ENCODE measurements at places on chromosomes 4 and X. TPM values are rescaled to one million over a fixed set of nuclear protein-coding genes. Genes with fewer than 3 reads are reported as not detected.

SPANXA1 gene
- not detected for polyA plus RNA-seq

GRCh38 chrX:83004012-83004411, 504.1 kb upstream of the POU3F4 start:
- no peak for DNase-seq

SEPTIN6 gene
- 69.8 TPM for polyA plus RNA-seq

- DNase-seq: no peak
Observed at GRCh38 chr4:79588679-79589078, 180.7 kb upstream of the GK2 start.

PPP2R2C gene
- 0.17 TPM for polyA plus RNA-seq

UPF3B gene
- 33.5 TPM for polyA plus RNA-seq

- no peak for DNase-seq
Observed at GRCh38 chr4:189785257-189785656, 155.4 kb upstream of the FRG1 start.

- DNase-seq: peak; percentile 33
Observed at GRCh38 chr4:2671267-2671895, 84.8 kb downstream of the TNIP2 start.

GRCh38 chr4:169971456-169972015, 54.7 kb downstream of the MFAP3L start:
- DNase-seq: no peak

DNA sequence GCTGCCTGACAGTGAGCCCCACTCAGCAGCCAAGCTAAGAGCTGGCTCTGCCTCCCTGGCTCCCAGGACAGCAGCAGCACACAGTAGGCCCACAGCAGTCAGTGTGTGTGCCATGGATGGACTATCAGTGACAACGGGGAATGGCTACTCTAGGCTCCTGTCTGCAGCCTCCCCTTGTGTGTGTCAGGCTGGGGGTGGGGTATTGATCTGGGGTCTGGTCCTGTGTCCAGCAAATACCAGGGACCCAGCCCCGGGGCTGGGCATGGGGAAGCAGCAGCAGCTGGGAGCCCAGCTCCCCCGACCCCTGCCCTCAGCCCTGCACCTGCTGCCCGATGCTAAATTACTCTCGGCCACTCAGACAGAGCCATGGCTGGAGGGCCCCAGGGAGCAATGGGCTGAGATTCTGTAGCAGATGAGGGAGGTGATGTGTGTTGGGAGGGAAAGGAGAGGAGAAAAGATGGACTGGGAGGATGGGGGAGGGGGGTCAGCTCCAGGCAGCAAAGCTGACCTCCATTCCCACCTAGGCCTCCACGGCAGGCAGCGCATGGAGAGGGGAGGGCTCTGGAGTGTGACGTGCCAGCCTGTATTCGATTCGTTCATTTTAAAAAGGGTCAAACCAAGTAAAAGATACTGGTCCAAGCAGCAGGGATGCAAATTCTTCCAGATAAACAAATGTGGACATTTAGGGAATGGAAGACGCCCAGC, 61.3 kb upstream of the CRMP1 start:
- DNase-seq: no peak

GAGE2A gene
- polyA plus RNA-seq: not detected

GRCh38 chr4:157075811-157076577, at the start of gene GLRB:
TSS of gene GLRB (plus strand) at chr4:157076150. CDS start at chr4:157078025, 1,875 bp downstream.
- peak; percentile 20 for DNase-seq

GRCh38 chr4:27930976-27931375, 1070.3 kb downstream of the STIM2 start:
- DNase-seq: no peak

- DNase-seq: no peak
Observed at GRCh38 chr4:172042714-172043114, 229.5 kb downstream of the GALNTL6 start.

GRCh38 chr4:184961660-184962059, 56.6 kb upstream of the HELT start:
- DNase-seq: no peak

GRCh38 chr4:52825460-52826090, 36.5 kb upstream of the RASL11B start:
- DNase-seq: no peak

- DNase-seq: no peak
Observed at GRCh38 chrX:100850317-100850716, 23.8 kb downstream of the NOX1 start.

HELT gene
- polyA plus RNA-seq: not detected

GPR82 gene
- 0.11 TPM for polyA plus RNA-seq

SUPT20HL1 gene
- not detected for polyA plus RNA-seq

PRKG2 gene
- polyA plus RNA-seq: 1.7 TPM

- DNase-seq: no peak
Observed at GRCh38 chrX:137426695-137427425, 139.1 kb upstream of the ZIC3 start.

GAGE12E gene
- polyA plus RNA-seq: not detected

VSIG4 gene
- 6.7 TPM for polyA plus RNA-seq

DNA sequence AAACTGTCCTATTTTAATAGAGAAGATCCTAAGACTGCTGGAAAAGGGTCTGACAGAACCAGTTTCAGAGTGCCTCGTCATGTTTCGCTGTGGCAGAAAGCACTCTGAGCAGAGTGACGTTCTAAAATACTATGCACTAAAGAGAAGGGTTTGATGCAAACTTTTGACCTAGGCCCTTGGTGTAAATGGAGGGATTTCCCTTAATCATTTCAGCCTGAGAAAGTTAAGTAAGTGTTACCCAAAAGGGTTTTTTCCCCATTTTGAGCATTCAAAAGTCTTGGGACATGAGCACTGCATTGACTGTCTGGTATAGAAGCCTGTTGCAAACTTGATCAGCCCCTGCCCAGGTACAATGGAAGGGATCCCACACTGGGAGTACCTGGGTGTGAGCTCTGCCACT, 157.5 kb upstream of the ATOH1 start:
- no peak for DNase-seq

PGAM4 gene
- 0.28 TPM for polyA plus RNA-seq

DNA sequence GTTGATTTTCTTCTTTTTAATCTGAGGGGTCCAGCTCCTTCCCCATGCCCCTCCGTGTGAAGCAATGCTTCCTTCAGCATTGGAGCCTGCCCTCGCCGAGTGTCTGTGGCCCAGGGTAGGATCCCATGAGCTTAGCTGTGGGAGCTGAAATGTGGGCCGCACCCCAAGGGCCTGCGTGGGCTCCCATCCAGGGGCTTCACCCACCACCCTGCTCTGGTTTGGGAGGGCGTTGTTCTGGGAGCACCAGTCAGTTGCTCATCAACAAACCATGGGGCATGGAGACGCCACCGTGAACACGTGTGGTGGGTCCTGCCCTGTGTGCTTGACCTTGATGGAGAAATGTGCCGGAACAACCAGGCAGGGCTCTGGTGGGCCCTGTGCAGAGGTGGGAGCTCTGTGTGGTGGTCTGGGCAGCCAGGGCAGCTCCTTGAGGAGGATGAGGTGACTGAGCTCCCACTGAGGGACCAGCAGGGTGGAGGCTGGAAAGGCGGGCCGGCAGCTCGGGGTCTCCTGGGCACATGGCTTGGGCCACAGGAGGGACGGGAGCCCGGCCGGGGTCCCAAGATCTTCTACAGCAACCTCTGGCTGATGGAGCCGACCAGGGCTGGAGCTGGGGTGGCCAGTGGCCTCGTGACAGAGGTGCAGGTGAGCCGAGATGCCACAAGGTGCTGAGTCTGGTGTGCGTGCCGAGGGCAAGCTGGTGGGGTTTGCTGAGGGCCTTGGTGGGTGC, 39.6 kb upstream of the NKX1-1 start:
- no peak for DNase-seq

TKTL1 gene
- polyA plus RNA-seq: 0.22 TPM

GRCh38 chr4:64230709-64231310, 178.4 kb downstream of the TECRL start:
- no peak for DNase-seq

SOWAHD gene
- polyA plus RNA-seq: 0.45 TPM

WNK3 gene
- 4.7 TPM for polyA plus RNA-seq

DNA sequence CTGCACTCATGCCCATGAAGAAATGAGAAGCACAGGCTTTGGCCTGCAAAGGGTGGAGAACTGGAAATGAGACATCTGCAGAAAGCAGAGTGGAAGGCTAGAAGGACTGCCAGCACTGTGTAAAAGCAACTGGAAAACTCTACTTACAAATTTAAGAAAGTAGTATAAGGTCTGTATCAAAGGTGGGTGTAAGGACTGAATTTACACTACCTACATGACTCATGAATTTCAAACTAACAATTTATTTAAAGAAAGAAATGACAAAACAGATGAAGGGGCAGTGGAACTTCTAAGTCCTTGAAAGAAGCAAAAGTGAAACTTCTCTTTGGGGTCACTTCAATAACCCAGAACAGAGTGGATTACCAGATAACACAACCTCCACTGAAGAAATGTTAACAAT, 71.2 kb downstream of the SLC10A7 start:
- DNase-seq: no peak

- DNase-seq: peak; percentile 39
Observed at GRCh38 chr4:179095585-179096221, 1653.5 kb upstream of the AGA start.

SULT1B1 gene
- polyA plus RNA-seq: 0.68 TPM

NKX3-2 gene
- not detected for polyA plus RNA-seq

DNA sequence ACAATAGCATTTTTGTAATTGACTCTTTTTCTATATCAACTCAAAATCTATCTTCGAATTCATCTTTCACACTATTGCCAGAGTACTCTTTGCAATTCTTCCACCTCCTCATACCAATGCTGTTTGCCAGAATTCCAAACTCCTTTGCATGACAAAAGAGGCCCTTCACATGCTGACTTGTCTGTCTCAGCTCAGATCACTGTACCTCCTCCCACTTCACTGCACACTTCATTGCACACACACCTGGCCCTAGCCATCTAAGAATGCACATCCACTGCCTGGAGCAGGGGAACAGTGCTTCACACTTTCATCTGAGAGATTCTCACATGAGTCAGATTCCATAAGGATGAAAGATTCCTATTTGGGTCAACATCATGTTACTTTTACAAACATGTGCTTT, 56.5 kb downstream of the PRDM5 start:
- no peak for DNase-seq

WDR17 gene
- polyA plus RNA-seq: 6.6 TPM

DNA sequence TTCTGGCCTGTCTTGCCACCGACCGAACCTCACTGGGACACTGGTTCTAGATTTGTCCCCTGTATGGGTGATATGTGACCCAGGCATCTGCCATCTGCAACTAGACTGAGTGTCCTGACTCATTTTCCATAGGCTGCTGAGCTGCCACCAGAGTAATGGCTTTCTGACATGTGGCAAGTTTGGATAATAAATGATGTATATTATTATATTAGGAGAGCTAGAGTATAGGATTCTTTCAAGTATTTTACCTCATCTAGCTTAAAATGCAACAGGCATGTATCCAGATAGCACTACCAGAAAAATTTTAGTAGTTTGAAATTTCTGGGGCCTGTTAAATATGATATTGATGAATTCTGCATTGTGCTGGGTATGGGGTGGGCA, 15.8 kb upstream of the PGRMC2 start:
- no peak for DNase-seq

Measured in renal cortex interstitium (tissue), 15 donors.